Suppressor macrophage treated with lipopolysaccharide for 4 hours (primary cell): ENCODE measurements at places on chromosomes 4 and X.

DNA sequence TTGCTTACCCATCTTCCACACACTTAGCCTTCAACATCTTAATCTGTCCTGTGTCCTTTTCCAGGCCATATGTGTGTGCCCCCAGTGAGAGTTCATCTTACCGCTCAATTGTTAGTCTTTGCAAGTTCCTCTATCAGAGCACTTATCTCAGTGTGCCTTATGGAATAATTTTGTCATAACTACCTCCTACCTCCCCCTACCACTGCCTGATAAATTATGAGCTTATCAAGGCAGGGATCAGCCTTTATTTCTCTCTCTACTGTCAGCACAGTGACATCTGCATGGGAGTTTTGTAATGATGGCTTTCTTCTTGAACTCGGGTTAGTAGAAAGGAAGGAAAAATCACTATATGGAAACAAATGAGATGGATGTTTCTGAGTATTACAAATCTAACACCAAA, 53.2 kb downstream of the MTM1 start:
- DNase-seq = no peak

GRCh38 chr4:4599481-4600275, 57.8 kb upstream of the STX18 start:
- no peak for DNase-seq

DNA sequence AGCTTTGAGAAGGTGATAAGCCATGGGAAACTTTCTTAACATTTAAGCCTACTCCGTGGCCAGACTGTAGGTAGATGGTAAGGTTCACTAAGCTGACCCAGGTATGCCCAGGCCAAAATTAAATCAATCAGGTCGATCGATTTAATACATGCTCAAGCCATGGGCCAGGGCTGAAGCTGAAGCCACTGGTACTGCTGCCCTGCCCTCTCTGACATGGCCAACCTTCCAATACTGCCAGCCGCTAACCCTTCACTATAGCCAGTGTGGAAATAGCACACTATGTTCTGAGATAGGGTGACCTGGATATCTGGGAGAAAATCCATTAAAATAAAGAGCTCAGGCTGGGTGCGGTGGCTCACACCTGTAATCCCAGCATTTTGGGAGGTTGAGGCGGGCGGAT, 31.6 kb downstream of the TSC22D3 start:
- no peak for DNase-seq

DNA sequence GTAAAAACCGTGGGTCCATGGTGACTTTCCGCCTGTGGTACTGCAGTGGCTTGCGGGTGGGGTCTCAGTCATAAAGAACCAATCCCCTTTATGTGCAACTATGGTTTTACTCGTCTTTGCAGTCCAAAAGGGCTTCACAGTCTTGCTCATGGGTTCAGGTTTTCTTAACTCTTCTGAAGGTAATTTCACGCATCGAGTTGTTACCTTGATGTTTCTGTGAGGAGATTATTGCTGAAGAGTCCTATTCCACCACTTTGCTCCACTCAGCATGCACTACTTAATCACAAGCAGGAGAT, 41.5 kb downstream of the F8 start:
- no peak for DNase-seq

DNA sequence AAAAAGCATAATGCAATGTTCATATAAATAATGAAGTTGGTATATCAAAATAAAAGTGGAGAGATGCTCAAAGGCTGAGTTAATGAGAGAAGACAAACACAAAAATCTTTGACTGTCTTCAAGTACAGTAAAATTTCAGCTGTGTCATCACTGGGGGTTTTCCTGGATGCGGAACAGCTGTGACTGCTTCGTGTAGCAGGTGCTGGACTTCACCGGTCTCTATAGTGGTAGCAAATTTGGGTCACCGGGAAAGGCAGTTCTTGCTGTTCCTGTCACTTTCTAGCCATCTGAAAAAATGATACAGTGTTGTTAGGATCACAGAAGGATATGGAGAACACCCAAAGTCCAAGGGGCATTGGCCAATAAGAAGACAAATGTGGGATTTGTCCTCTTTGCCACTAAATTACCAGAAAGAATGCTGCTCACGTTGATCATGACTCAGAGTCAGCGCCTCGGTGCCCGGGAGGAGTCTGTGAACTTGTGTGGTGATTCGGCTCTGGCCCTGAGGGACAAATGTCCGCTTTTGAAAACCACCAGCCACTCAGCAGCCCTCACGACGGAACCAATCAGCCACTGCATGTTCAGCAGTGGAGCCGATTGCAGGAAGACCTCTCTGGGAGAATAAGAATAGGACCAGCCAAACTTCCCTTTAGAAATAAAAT, 230.1 kb upstream of the FAT1 start:
- DNase-seq = no peak
